ENCODE measurements at places on chromosomes 2 and 18.

DNA sequence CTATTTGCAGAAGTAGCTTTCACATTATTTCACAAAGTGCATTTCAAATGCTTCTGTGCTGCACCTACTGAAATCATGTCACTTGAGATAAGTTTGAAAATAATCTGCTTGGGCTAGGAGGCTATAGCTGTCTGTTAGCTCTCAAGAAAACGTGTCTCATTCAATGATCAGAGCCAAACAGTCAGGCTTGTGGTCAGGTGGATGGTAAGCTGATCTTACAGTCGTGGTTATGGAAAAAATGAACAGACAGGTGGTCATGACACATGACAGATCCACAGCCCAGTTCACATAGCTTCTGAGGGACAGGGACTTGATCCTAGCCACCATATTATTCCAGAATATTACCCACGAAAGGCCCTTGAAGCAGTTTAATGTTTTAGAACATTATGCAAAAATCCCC is 26.5 kb upstream of the RFX8 start:
- no peak for DNase-seq

DNA sequence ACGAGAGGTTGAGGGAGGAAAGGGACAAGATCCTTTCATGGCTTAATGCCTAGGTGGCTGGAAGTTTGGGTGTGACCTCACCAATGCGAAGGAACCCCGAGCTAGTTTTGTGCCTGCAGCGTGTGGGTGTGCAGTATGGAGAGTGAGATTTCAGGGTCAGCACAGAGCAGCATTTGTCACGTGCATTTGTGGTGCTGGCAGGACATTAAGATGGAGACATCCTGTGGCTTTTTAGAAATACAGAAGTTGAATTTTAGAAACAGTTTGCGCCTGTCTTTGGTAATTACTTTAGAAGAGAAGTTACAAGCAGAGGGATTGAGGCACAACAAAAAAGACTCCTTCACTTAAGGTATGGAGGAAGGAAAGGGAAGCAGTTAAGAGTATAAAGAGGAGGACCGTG is 258.2 kb upstream of the THUMPD2 start:
- DNase-seq: no peak

DNA sequence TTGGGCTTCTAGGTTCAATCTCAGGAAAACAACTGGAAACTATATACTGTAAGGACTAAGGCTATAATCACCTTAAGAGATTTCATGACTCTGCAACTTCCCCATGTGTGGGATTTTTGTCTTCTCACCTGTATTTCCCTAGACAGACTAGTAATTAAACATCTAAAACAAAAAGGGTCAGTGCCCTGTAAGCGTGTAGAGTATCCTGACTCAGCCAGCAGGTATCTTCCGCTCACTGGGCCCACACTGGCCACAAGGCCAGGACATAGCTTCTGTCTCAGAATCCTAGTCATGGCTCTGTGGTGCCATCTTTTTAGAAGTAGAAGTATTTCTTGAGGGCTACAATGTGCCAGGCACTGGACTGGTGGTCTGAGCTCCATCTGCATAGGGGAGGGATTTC is 28.8 kb upstream of the KCMF1 start:
- no peak for DNase-seq

DNA sequence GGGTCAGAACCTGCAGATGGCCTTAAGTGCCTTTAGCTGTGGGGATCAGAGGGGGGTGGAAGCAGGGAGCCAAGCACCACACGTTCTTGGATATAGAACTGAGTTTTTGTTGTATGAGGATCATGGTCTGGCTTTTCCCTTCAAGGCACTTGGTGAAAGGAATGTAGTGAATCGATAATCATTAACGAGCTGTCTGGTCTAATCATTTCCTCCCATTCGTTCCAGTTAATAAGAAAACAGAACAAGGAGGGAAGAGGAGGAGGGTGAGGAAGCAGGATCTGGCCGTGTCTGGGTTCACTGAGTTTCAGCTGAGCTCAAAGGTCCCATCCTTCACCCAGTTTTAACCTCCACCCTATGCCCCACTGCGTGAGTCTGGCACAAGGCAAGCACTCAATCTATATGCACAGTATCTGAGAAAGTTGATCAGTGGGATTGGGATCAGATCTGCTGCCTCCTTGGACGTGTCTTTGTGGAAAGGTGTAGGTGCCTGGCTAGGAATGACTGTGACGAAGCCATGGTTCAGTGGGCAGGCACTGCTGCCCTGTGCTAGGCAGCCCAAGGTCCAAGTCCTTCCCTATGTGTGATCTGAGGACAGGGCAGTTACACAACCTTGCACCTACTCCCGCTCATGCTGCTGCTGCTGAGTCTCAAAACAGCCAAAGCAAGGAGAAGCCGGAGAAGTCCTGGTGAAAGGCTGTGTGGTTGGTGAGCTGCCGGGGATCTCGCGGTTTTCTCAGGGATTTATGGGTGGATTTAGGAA is 54.8 kb downstream of the GALNT14 start:
- DNase-seq: no peak

DNA sequence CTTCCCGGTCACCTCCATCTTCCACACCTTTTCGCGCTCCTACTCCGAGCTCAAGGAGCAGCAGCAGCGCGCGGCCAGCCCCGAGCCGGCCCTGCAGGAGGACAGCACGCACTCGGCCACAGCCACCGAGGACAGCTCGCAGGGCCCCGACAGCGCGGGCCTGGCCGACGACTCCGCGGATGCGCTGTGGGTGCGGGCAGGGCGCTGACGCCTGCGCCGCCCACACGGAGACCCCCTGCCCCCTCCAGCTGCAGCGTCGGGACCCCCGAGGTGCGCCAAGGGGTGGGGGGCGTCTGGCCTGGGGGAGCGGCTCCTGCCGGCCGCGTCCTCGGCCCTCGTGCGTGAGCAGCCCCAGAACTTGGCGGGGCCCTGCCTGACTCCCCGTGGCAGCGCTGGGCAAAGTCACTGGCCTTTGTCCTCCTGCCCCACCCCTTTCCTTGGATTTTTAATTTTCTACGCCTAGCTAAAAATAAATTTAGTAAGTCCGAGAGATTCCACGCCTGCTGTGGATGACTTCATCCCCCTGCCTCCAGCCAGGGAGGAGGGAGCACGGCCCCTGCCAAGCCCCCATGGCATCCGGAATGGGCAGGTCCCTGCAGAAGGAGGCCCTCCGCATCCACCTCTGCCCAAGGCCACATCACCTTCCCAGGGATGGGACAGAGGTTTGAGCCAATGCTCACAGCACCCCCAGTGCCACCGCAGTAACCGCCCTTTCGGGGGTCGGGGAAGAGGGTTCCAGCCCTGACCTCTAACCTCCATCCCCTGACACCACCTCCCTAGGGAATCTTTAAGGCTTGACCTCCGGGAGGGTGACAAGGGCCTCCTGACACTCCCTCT is 51.6 kb downstream of the SLC66A2 start:
- DNase-seq: no peak

DNA sequence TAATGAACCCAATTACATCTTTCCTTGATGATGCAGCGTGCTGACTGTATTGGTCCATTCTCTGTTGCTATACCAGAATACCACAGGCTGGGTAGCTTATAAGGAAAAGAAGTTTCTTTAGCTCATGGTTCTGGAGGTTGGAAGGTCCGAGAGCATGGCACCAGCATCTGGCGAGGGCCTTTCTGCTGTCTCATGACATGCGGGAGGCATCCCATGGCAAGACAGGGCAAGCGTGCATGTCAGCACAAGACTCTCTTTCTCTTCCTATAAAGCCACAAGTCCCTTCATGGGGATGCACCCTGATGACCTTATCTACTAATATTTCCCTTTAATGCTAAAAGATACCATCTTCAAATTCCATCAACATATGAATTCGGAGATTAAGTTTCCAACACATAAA is 122.8 kb upstream of the FHL2 start:
- DNase-seq: no peak

DNA sequence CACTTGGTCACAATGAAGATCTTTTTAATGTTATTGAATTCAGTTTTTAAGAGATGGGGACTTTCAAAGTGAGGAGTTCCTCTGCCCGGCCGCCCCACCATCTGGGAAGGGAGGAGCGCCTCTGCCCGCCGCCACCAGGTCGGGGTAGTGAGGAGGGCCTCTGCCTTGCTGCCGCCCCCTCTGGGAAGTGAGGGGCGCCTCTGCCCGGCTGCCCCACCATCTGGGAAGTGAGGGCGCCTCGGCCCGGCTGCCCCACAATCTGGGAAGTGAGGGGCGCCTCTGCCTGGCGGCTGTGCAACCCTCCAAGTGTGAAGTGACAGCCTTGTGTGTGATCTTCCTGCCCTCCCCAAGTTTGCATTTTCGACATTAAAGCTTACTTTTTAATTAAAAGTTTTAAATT is 899.3 kb downstream of the TRIB2 start:
- no peak for DNase-seq

GRCh38 chr2:24871852-24872333 is 48.1 kb downstream of the ADCY3 start:
- DNase-seq: no peak

All from CD4-positive, alpha-beta T cell treated with Interleukin-17A for 1 hour (primary cell).